RWPE1 (cell line): ENCODE measurements at places on chromosomes 3 and 15.

DNA sequence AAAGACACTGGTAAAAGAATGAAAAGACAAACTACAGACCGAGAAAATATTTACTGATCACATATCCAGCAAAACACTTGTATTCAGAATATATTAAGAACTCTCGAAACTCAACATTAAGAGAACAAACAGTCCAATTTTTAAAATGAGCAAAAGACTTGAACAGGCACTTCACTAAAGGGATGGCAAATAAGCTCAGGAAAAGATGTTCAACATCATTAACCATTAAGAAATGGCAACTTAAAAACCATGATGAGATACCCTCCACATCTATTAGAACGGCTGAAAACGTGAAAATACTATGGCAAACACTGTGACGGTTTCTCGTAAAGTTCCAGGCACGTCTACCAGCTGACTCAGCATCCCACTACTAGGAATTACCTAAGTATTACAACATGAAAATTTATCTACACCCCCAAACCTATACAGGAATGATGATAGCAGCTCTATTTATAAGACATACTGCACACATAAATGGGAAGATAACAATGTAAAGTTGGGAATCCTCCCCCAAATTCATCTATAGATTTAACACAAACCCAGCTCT is 86.1 kb upstream of the PROK2 start:
- no peak for DNase-seq

- no peak for DNase-seq
These were observed 73.4 kb downstream of the GTPBP8 start for GRCh38 chr3:113064183-113064582.

DNA sequence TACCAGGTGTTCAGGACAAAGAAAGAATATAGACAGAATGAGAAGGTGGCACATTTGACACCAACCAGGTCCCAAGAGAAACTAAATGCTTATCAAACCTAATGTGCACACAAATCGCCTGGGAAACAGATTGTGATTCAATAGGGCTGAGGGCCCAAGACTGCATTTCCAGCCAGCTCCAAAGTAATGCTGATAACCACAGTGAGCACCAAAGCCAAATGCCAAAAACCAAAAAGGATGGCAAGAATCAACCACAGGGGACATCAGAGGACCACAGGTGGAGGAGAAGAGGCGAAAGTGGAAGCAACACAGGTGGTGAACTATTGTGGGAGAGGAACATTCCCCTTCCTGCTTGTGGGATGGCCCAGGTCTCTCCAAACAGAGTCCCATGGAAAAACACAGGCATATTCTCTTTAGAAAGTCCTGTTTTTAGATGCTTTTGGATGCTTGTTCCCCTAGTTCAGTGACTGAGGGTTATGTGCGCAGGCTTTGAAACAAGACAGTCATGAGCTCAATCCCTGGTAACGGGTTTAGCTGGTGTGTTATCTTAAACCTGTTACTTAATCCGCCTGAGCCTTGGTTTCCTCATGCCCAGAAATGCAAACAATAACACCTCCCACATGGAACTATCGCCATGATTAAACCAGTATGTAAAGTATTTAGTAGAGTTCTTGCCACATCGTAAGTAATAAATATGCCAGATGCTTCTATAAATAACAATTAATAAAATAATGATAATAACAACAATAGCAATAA is 241.7 kb downstream of the ATP8B4 start:
- no peak for DNase-seq

DNA sequence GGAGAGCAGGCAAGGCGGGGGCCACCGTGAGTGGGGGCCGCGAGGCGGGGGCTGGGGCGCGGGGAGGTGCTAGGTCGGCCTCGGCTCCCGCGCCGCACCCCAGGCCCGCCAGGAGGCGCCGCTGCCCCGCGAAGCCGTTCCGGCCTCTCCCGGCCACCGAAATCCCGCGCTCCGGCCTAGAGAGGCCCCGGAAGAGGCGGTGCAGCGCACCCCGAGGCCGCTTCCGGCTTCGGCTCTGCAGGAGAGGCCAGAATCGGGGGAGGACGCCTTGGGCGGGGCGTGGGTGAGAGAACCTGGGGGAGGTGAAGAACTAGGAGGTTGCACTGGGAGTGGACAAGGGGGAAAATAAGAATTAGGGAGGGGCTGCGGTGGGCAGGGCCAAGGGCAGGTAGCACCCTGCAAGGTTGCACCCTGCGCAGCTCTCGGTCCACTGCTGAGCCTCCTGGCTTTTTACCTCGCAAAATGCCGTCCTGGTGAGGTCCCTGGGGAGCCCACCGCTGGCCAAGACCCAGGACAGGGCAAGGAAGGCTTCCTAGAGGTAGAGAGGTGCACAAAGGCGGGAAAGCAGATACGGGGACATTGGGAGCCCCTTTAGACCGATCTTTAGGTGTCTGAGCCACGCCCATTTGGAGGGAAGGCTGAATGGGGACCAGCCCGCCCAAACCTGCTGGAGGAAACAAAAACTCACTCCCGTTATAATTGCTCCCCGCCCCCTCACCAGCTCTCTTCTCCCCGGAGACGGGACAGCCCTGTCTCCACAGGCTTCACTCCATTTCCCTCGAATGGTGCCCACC is 8.4 kb upstream of the GNAI2 start:
- DNase-seq, result peak; percentile 88

GRCh38 chr15:79211481-79211880 is 71.0 kb upstream of the ANKRD34C start:
- no peak for DNase-seq

- DNase-seq, result peak; percentile 50
These were observed 18.3 kb upstream of the NTRK3 start for GRCh38 chr15:88274553-88275460.

GRCh38 chr15:100049936-100050876 is 291.6 kb downstream of the ADAMTS17 start:
- DNase-seq, result no peak

DNA sequence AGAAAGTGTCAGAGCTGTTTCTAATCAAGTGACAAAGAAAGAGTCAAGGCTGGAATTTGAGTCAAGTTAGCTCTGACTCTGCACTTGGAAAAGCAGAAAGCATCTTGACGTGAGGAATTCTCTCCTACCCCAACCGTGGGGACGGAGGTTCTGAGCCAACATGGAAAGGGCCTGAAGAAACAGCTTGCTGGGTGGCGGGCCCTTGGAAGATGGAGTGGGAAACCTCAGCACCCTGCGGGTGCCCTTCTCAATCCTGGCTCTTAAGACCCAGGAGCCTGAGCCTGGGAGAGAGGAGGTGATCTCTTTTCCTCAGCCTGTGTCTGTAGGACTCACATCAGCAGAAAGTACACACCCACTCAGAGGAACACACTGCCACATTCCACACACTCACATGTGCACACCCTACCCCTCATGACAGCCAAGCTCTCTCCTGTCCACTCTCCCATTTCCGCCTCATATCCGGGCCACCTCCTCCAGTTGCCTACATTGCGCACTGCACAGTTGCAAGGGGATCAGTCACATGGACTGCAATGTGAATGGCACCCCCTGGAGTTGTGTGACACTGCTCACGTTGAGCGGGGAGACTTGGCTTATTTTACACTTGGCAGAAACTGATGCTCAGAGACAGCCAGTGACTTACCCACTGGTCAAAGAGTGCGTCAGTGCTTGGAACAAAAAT is 101.5 kb upstream of the SLC6A6 start:
- DNase-seq, result no peak

- no peak for DNase-seq
These were observed 377.8 kb downstream of the GRM7 start for GRCh38 chr3:7238565-7239295.

GRCh38 chr15:77564341-77564740 is 68.4 kb downstream of the LINGO1 start:
- no peak for DNase-seq

DNA sequence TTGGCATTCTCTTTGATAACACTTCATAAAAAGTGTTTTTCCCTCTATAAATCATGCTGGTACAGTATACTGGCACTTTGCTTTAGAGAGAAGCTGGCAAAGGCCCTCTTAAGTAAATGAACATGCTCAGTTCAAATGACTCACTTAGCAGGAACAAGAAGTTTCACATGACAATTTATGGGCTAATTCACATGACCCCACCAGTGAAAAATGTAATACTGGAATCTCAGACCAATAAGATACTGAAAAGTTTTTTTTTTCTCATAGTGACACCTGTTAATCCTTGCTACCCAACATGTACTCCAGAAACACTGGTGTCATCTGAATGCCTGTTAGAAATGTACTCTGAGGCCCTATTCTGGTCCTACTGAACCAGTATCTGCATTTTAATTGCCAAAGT is 13.9 kb downstream of the BTBD1 start:
- no peak for DNase-seq

- DNase-seq, result no peak
These were observed 535.1 kb upstream of the NR2F2 start for GRCh38 chr15:95795386-95795785.

DNA sequence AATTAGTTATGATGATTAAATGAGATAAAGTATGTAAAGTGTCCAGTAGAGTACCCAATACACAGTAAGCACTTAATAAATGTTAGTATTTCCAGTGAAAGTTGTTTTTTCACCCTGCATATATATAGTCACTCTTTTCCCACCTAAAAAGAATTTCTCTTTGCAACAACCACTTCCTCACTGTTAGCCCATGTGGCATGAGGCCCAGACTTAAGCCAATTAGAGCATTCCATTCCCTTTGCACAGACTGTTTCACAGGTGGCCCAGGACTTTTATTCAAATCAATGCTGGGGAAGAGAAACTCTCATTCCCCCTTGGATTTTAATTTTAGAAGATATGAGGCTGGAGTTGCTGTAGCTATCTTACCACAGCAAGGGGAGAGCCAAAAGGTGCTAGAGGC is 3.7 kb downstream of the IFT80 start:
- DNase-seq, result no peak

DNA sequence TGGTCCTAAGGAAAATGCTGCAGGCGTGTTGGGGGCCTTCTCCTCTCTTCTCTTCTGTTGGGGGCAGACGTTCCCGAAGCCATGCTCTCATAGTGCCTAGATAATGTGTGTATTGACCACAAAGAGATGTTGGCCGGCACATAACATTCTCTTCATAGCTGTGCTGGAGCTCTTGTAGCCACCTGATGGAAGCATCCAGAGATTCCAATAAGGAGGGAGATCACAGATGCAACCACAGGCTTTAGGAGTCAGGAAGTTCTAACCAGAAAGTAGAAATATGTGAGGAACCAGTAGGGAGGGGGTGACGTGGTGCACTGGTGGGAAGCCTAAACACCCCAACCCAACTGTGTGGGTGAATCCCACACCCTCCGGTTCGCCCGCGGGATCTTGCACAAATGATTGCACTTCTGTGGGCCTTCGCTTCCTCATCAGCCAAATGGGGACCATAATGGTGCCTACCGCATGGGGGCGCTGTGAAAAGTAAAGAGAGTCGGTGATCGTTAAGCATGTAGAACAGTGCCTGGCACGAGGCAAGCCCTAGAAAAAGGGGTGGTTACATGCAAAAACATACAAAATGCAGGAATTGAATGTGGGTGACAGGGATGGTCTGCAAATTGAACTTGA is 87.8 kb downstream of the TOP2B start:
- no peak for DNase-seq

- DNase-seq, result no peak
These were observed 307.6 kb upstream of the LRRFIP2 start for GRCh38 chr3:37481982-37482381.

GRCh38 chr15:75694241-75695182 is 18.1 kb downstream of the CSPG4 start:
- DNase-seq, result peak; percentile 93
